ENCODE measurements at places on chromosomes 5 and 9.
A peak's percentile ranks its signal among the peaks of the same experiment; 100 is the strongest.

DNA sequence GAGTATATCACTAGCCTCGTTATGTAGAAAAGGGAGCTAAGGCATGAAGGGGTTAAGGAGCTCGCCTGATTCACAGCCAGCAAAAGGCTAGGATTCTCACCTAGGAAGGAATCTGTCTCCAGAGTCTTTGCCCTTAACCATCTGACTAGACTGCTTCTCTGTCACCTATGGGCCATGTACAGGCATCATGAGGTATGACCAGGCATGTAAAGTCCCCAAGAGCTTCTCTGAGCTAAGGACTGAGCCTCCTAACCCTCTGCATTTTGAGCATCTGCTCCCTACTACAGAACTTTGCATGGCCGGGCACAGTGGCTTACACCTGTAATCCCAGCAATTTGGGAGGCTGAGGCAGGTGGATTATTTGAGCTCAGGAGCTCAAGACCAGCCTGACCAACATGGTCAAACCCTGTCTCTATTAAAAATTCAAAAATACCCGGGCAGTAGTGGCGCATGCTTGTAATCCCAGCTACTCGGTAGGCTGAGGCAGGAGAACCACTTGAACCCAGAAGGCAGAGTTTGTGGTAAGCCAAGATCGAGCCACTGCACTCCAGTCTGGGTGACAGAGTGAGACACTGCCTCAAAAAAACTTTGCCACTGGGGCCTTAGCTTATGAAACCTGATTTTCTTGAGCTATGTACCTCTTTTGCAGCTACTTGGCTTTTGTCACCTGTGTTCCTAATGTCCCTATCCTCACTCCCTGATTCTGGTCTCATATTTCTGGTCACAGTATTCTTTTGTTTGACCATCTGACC lies 33.2 kb upstream of the IL7R start:
- no peak for DNase-seq

DNA sequence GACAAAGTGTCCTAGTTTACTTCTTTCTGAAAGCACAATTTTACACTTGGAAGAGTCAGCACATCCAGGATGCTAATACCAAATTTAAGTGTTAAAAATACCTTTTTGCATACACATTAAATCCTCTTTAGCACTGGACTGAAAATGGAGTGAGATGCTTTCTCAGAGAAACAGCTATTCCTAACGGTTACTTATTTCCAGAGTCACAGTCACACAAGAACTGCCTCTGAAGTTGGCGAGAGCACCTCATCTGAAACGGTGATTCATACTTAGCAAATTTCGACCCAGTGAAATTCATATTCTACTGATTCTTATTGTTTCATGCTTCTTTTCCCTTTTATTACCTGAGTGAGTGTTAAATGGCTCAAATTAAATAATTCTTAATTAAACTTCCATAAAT lies 12.2 kb downstream of the CDH18 start:
- DNase-seq = no peak

- DNase-seq = no peak
Observed at GRCh38 chr9:97591535-97591934, 41.6 kb downstream of the TSTD2 start.

GRCh38 chr9:126856326-126856877 lies 4.0 kb upstream of the ZBTB34 start:
- DNase-seq = no peak

GRCh38 chr9:18976709-18977531 lies 56.1 kb downstream of the SAXO1 start:
- no peak for DNase-seq

GRCh38 chr5:139687656-139688055 lies 39.5 kb downstream of the CXXC5 start:
- DNase-seq = no peak

DNA sequence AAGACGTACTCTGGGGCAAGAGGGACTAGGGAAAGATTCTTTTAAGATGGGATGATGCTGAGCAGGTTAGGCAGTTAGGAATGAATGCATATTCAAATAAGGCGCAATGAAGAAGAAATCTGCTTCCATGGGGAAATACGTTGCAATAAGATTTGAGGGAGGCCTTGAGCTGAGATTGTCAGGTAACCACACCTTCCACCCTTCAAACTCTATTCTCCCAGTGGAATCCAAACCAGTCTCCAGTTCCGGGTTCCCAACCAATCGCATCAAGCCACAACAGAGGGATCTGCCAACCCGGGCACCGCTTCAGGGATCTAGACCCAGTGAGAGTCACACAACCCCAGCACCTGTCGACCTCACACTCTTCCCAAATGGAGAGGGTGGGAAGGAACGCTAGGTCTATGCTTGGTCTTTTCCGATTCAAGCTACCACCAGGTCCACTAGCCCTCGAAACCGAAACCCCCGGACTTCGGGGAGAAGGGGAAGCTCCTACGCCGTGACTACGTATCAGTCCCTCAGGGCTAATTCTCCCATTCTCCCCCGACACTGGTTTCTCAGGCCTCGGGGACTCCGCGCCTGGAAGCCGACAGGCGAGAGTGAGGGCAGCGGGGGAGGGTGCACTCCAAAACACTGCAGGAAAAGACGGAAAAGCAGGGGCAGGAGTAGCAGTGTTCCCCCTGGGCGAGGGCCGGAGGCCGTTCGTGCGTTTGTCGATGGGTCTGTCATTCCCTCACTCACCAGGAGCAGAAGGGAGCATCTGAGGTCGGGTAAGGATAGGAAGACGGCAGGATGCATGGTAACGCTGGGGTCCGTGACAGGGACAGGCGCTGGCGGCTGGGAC lies 534 bp downstream of the ERP44 start:
- DNase-seq = peak; percentile 47

GRCh38 chr9:105414947-105415661 lies 32.7 kb upstream of the FSD1L start:
- peak; percentile 41 for DNase-seq

- no peak for DNase-seq
Observed at GRCh38 chr5:1884678-1885403, 2.1 kb upstream of the IRX4 start.

GRCh38 chr5:11306365-11306764 lies 545.3 kb upstream of the DAP start:
- no peak for DNase-seq

DNA sequence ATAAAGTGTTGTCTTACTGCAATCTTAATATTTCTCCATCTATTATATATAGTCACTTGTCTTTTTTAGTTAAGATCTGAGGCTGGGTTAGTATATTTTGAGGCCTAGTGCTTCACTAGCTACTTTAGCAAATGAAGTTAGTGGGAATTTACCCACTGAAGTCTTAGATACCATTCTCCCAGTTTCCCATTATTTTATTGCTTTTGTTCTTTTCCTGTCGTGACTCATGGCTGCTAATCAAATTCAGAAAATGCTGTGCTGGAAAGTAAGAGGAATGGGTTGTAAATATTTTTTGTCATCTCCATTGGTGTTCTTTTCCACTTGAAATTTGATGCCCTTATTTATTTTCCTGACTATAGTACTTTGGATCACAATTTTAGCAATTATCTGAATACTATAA lies 14.2 kb downstream of the TCERG1 start:
- DNase-seq = no peak

- no peak for DNase-seq
Observed at GRCh38 chr5:6076341-6077239, 301.8 kb downstream of the MED10 start.

DNA sequence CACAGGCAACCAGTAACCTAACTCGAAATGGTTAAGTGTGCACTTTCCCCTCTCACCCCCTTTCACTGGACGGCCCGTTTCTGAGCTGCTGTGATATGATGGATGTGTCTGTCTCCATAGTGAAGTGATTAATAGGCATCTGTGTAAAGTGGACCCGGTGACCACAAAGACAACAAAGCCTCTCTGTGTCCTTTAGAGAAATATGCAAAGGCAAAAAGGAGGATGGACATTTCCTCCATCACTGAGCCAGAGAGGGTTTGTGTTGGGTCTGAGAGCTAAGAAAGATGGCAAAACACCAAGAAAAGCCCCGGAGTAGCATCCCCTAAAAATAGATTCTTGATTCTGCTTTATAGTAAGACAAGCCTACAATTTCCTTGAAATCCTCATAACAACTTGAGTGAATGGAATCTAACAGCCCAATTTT lies 120.6 kb downstream of the SEMA6A start:
- DNase-seq = no peak

DNA sequence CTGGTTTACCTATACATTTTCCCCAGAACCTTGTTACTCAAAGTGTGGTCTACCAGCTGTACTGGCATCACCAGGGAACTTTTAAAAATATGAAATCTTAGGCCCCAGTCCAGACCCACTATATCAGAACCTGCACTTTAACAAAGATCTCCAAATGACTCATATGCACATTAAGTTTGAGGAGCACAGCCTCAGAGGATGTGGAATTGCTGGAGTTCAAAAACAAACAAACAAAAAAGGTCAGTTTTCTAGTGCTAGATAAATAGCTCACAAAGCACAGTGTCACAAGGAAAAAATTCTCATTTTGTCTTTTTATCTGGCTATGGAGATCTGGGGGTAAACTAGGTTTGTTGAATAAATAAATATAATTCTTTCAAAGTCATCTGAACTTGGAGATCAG lies 68.9 kb upstream of the ANKRD55 start:
- no peak for DNase-seq

- DNase-seq = no peak
Observed at GRCh38 chr5:65482296-65482735, 596 bp upstream of the ADAMTS6 start.

- peak; percentile 52 for DNase-seq
Observed at GRCh38 chr5:5497152-5497788, 74.8 kb downstream of the ICE1 start.

GRCh38 chr9:37551468-37551867 lies 24.7 kb downstream of the FBXO10 start:
- DNase-seq = no peak

GRCh38 chr5:147430628-147431027 lies 79.2 kb downstream of the DPYSL3 start:
- no peak for DNase-seq

DNA sequence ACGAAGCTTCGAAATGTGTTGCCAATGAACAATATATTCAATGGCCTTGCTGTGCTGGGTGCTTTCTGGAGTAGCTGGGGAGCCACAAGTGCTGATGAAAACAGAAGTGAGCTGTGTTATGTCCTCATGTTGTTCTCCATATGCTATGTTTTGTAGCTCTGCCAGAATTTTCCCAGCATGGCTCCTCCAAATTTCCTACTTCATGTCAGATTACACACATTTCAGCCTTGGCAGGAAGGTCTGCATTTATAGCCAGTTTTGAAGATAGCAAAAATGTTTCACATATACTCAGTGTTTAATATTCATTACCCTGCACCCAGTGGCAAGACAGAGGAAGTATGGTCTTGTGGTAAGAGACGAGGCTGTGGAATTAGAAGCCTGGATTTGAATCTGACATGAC lies 22.6 kb upstream of the NMUR2 start:
- DNase-seq = no peak

DNA sequence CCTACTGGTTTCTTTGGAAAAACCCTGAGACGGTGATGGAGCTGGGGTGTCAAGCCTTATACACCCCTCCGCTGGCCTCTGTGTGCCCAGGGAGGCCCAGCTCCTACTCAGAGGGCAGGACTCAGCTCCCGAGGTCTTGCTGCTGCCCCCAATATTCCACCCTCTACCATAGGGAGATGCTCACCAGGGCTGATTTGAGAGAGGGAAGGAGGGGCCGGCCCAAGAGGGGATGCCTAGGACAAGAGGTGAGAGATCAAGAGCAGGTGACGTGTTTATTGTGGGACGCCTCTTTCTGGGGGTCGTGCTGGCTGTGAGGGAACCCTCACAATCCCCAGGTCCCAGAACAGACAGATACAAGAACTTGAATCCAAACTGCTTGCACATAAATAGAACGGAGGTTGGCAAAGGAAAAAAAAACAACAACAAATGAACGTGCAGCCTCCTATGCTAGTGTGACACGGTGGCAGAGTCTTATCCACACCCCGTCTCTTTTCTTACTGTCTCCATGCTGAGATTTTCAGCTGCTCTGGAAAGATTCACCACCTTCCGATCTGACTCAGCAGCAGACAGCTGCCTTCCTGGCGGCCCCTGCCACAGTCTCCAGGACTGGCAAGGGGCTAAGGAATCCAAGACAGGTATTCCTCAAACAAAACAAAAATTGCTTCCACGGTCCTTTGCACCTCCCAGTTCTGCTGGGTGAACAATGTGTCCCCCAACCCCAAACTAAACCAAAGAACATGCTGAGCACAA lies 22.3 kb downstream of the FABP6 start:
- no peak for DNase-seq

DNA sequence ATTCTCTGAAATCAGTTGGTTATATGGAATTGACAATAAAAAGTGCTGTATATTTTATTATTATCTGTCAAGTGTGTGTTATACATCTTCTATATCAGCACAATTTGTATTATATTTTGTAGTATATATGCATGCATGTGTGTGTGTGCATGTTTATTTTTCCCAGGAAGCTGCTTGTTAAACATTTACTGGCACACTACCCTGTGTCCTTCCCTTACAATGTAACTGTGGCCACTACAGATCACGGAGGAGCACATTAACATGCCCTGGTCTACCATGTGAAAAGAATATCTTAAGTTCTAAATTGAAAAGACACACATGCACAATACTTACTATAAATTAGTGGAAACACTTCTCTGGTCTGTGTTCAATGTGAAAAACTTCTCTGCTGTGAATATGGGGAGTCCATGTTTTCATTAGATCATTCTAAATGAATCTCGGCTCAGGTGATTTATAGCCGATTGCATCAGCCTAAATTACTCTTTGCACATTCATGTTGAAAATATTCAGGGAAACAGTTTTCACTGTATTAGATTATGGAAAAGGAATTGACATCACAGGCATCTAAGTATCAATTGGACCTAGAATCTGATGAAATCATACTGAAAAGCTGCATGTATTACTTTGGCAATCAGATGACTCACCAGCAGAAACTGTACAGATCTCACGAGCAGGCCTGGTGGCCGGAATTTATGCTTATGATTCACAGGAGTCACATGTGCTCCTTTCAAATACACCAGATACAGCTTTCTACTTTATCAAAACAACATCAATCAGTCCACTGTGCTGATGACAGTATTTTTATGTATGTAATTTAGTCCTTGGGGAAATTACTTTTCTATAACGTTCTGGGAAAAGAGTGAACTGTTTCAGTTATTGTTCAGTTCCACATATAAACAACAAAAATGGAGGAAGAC lies 39.4 kb downstream of the LURAP1L start:
- peak; percentile 30 for DNase-seq

GRCh38 chr5:73818357-73818756 lies 192.4 kb downstream of the ARHGEF28 start:
- DNase-seq = no peak

- DNase-seq = no peak
Observed at GRCh38 chr9:93114169-93114983, 18.4 kb downstream of the CARD19 start.

DNA sequence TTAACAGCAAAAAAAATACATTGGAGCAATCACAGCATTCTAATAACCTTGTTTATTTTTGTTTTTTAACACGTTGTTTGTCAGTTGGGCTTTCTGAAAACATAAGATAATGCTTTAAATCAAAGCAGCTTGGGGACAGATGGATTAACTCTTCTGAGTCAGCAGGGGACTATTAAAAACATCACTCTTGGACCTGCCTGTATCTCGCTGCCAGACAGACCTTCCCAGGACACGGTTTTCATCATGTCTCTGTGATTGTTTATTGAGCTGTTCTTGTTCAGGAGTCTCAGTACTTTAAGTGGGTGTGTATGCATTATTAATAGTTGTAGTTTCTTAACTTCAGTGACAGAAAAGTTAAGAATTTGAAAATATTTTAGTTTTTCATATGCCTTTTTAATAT lies 173.2 kb downstream of the SH3GL2 start:
- DNase-seq = no peak

GRCh38 chr5:62371409-62371808 lies 32.3 kb downstream of the DIMT1 start:
- DNase-seq = no peak

GRCh38 chr9:83220730-83221129 lies 157.8 kb upstream of the RASEF start:
- DNase-seq = no peak

Measured in NCI-H2029 treated with DMSO at 0.1 percent for 48 hours (cell line).